Activated naive CD8-positive, alpha-beta T cell treated with anti-CD3 and anti-CD28 coated beads for 36 hours (primary cell): ENCODE measurements at places on chromosomes 16 and 17.

GRCh38 chr17:78016852-78017251 lies 58.3 kb downstream of the TNRC6C start:
- DNase-seq: no peak

DNA sequence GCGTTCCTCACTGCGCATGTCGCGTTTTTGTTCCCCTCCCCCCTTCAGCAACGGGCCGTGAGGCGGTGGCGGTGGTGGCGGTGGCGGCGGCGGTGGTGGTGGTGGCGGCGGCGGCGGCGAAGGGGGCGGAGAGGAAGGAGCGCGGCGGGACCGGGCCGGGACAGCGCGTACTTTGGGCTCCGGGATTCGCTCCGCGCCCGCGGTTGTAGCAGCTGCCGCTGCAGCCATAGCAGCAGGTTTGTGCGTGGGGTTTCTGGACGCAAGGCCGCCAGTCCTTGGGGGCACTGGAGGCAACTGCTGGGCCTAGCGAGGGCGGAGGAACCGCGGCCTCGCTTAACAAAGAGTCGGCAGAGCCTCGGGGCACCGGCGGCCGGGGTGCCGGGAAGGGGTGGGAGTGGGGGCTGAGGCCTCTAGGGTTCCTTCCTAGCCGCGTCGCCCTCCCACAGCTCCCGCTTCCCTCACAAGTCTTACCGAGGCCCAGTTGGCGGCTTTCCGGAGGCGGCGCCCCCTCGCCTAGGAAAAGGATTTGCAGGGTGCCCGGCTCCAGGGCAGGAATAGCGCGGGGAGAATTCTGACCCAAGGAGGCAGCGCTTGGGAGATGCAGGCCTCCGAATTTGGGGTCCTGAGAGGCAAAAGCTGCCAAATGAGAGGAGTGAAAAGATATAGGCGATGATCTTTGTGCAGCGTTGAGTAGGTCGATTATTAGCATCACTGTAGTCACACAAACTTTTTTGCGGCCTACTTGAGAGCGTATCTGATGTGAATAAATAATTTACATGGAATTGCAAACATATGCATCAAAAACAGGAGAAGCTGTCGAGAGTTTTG lies at the start of gene DDX42:
DDX42 (plus strand) TSS at position 30 of the 828 bp plus-strand sequence. CDS start 12,880 bp downstream, outside the sequence.
- DNase-seq: no peak

GRCh38 chr17:27438348-27438998 lies 17.8 kb upstream of the KSR1 start:
- no peak for DNase-seq

- no peak for DNase-seq
These were observed 160.1 kb upstream of the IRX3 start for GRCh38 chr16:54446639-54447038.

GRCh38 chr17:75160211-75160610 lies 5.9 kb upstream of the JPT1 start:
- no peak for DNase-seq

DNA sequence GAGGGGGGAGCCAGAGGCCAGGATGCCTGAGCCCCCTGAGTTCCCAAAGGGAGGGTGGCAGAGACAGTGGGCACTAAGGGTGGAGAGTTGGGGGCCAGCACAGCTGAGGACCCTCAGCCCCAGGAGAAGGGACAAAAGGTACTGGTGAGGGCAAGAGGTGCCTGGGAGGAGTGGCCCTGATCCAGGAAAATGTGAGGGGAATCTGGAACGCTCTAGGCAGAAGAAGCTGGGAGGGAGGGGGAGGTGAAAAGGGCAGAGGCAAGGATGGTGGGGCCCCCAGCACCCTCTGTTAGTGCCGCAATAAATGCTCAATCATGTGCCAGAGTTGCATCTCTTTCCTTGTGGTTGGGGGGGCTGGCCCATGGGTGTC lies 1.1 kb downstream of the TCAP start:
- no peak for DNase-seq

DNA sequence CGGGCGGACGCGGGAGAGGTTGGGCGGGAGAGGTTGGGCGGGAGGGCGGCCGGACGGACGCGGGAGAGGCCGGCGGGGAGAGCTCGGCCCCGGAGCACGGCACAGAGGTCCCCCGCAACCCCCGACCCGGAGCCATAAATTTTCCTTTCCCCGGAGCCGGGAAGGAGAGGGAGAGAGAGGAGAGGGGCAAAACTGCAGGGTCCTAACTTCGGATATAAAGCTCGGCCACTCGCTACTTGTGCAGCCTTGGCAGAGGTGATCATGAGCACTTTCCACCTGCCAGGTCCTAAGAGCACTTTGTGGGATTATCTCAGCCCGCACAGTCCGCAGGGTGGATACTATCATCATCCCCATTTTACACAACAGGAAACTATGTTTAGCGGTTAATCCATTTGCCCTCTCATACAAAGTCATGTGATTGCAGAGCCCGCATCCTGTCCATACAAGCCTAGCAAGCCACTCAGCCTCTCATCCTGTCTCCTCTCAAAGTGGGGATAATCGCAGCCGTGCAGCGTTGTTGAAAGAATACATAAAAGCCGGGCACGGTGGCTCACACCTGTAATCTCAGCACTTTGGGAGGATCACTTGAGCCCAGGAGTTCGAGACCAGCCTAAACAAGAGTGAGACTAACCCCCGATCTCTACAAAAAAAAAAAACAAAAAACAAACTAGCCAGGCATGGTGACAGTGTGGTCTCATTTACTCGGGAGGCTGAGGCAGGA lies 780 bp upstream of the DCAKD start:
- peak; percentile 31 for DNase-seq

DNA sequence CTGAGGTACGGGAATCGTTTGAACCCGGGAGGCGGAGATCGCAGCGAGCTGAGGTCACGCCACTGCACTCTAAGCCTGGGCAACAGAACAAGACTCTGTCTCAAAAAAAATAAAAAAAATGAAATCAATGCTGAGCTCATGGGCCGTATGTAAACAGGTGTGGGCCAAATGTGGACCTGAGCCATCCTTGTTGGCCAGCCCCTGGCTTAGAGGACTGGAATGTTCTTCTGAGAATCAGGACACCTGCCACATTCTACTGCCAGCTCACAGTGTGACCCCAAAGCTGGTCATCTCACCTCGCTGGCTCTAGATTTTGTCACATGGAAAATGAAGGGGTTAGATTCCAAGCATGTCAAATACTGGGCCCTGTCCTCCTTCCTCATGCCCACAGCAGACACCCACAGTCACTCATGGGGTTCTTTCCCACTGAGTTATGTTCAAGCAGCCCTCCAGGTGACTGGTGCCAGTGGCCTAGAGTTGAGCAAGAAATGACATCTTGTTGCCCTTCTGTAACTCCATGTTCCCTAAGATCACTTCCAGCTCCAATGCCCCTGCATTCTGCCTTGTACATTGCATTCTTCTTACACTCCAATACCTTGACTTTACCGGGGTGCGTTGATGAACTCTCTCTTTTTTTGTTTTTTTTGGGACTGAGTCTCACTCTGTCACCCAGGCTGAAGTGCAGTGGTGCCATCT lies 110.6 kb downstream of the ABCC1 start:
- DNase-seq: no peak

- no peak for DNase-seq
These were observed 29.8 kb downstream of the ZNRF1 start for GRCh38 chr16:75028544-75029135.

- DNase-seq: no peak
These were observed 175.6 kb downstream of the VPS53 start for GRCh38 chr17:539066-539465.

- DNase-seq: no peak
These were observed 3.8 kb upstream of the DYNLL2 start for GRCh38 chr17:58079300-58080033.

- no peak for DNase-seq
These were observed 51.4 kb upstream of the LHX1 start for GRCh38 chr17:36885771-36886377.

DNA sequence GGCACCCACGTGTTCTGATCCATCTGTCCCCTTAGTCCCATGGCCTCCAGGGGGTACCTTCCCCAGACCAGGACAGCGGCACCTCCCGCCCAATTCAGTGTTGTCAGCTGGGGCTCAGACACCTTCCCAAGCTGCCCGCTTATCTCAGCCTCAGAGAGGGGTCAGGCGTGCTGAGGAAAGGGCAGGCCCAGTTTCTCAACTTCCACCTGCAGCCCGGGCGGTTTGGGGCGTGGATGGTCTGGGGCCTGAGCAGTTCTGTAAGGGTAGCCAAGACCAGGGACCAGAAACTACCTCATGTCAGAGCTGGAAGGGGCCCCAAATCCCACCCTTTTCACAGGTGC lies 5.1 kb downstream of the PLCD3 start:
- DNase-seq: no peak

- DNase-seq: no peak
These were observed 5.8 kb downstream of the PDK2 start for GRCh38 chr17:50100921-50101345.

- peak; percentile 35 for DNase-seq
These were observed 8.2 kb downstream of the USP22 start for GRCh38 chr17:21034340-21035235.

DNA sequence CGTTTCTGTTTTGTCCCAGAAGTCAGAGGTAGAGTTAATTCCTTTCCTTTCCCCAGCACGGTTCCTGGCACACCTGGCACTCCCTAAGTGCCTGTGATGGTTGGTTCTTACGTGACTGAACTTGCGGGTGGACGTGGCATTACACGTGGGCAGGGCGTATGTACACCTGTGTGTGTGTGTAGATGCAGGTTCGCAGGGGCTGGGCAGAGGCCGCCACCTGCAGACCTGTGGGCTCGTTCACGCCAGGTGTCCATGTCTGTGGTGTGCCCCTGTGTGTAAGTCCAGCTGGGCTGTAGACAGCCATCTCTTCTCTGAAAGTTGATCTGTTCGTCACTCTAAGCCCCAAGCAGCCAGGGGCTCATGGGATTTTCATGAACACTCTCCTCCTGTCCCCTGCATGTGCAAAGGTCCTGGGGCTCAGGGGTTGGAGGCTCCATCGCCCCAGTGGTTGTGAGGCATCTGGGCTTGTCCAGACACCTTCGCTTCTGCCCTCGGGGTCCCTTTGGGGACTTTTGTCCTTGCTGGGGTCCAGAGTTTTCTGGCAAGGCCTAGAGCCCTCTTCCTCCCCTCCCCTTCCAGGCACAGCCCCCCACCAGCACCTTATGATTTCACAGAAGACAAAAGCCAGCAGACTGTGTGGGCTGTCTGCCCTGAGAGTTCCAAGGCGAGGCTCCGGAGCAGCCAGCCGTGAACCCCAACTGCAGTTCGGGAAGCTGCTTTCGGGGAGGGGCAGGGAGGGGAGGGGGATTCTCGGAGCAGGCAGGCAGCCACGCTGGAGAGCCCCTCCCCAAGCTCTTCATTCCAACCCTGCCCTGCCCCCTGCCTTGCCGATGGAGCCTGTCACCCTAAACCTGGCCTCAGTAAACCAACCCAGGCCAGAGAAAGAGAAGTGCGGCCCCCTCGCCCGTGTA lies 5.4 kb upstream of the FSCN2 start:
- no peak for DNase-seq

- DNase-seq: no peak
These were observed 17.3 kb upstream of the AQP8 start for GRCh38 chr16:25199457-25199856.

DNA sequence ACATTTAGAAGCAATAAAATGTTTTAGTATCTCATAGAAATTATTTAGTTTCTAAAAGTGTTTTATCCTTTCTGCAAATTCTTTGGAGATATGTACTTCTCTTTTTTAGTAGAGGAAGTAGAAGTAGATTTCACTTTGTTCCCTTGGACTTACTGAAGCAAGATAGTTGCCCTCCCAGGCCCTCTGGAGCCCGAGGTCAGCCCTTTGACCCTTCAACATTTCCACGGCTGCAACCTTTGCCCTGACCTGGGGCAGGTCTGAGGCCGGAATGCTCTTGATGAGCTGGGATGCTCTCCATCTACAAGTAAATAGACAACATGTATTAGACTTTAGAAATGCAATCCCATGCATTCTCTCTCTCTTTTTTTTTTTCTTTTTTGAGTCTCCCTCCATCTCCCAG lies 167.5 kb downstream of the CDK5R1 start:
- DNase-seq: no peak

DNA sequence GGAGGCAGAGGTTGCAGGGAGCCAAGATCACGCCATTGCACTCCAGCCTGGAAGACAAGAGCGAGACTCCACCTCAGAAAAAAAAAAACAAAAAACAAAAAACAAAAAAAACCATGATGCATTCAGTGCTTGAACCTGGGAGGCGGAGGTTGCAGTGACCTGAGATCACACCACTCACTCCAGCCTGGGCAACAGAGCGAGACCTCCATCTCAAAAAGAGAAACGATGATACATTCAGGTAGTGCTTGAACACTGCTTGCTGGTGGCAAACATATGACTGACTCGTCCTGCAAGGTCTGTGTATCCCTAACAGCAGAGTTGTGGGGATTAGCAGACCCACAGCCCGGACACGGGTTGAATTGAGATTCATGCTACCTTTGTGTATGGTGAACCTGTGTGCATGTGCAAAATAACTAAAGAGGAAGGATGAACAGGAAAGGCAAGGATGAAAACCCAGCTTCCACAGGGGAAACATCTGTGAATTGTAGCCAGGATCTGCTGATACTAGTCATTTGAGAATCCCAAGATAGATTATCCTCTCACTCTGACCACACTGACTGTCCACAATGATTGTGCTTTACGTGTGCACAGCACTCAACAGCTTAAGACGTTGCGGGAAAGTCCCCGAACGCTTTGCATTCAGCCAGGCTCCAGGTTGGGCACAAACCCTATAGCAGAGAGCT lies 52.4 kb upstream of the MRPS23 start:
- DNase-seq: no peak
